Stimulated activated CD8-positive, alpha-beta memory T cell treated with anti-CD3 and anti-CD28 coated beads, Interleukin-4, amount 100 ng/mL, for 1 hour (primary cell): ENCODE measurements at places on chromosomes 12 and 14.

GRCh38 chr12:47068539-47068938 is 10.9 kb upstream of the PCED1B start:
- no peak for DNase-seq

DNA sequence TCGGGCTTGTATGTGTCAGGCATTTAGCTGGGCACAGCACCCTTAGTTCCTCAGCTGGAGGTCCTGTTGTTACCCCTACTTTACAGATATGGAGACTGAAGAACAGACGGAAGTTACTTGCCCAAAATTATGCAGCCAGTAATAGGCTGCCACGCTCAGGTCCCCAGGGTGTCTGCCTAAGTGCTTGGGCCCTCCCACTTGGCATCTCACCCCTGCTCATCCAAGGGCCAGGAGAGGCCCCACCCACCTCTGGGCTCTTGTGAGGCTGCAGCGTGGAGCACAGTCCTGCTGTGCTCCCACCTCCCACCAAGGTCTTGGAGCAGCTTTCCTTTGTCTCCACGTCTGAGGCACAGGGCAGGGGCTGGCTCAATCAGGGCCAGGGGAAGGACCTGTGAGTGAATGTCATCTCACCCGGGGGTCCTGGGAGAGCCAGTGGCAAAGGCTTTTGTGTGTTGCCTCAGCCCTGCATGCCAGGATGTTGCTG is 64.6 kb downstream of the BEGAIN start:
- no peak for DNase-seq

- no peak for DNase-seq
Measured at GRCh38 chr14:34785223-34786006, 71.0 kb upstream of the CFL2 start.

DNA sequence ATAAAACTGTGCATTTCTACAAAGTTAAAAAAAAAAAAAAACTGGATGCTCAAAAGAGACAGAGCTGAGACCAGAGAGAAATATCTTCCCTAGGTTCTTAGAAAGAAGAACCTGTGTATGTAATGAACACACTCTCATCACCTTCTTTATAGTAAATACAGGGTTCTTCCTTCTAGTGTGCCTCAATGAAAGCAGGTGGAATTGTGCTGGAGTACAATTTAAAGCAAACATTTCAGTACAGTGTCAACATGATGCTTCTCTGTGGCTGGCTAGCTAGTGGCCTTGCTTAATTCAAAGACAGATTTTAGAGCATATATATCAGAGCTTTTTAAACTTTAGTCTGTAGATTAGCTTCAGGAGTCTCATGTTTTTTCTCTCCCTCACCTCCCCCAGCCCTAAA is 249.8 kb upstream of the ARHGAP5 start:
- no peak for DNase-seq

DNA sequence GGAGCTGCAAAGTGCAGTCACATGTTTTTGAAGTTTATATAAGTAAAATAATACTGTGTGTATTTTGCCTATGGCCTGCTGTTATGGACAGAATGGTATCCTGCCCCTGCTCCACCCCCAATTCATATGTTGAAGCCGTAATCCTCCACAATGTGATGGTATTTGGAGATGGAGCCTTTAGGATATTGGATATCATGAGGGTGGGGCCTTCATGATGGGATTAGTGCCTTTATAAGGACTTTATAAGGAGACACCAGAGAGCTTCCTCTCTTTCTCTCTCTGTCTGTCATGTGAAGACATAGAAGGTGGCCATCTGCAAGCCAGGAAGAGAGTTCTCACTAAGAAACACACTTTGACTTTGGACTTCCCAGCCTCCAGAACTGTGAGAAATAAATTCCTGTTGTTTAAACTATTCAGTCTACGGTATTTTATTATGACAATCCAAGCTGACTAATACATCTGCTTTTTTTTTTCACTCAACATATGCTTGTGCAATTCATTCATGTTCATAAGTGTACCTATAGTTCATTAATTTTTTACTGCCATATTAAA is 3.1 kb upstream of the CHPT1 start:
- no peak for DNase-seq
